ENCODE measurements at places on chromosomes 3 and 15. TPM values are rescaled to one million over a fixed set of nuclear protein-coding genes. Genes with fewer than 3 reads are reported as not detected.

TJP1 gene
- 163 TPM for total RNA-seq

DNA sequence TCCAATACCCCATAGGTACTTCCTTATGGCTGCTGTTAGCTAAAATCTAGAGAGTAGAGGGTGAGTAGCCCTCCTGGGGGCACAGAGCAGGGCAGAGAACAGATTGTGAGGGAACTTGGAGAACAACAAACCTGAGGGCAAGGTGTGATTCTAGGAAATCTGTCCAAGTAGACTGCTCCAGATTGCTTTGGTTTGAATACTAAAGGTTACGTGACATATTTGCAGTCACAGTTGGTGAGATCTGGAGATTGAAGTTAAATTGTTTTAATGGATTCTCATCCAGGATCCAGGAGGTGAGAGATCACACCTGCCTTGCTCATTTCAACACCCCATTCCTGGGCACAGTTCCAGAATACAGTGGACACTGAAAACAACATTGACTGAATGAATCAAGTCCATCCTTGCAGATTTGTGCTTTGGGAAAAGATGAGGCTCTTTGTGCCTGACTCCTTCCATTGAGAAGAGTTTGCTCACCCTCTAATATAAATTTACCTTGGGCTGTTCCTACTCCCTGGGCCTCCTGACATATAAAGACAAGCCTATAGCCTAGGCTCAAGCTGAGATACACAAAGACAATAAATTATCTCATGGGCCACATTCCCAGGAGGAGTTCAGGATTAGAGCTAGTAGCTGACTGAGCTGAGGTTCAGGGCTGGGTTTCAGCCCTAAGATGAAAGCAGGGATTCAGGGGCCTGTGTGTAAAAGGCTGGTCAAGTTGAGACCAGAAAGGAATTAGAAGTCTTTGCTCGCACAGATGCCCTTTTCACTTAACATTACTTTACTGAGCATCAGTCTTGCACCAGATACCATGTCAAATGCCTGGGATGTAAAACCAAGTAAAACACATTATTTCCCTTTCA is 400.9 kb upstream of the MCTP2 start:
- DNase-seq = no peak

DNA sequence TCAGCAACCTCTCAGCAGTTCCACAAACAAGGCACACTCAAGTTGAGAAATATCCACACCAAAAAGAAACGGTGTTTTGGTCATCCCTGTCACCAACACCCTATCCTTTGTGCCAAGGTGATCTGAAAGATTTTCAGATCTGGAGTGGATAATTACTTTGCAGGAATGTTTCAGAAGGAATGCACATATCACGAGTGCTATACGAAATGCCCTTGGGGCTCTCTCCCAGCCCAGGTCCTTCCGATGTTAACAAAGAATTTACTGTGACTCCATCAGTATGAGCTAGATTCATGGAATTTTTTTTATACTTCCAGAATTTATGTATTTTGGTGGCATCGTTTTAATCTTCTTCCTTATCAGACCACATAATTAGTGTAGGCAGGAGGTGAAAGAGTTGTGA is 105.0 kb downstream of the GRM7 start:
- no peak for DNase-seq

KNG1 gene
- not detected for total RNA-seq

DNA sequence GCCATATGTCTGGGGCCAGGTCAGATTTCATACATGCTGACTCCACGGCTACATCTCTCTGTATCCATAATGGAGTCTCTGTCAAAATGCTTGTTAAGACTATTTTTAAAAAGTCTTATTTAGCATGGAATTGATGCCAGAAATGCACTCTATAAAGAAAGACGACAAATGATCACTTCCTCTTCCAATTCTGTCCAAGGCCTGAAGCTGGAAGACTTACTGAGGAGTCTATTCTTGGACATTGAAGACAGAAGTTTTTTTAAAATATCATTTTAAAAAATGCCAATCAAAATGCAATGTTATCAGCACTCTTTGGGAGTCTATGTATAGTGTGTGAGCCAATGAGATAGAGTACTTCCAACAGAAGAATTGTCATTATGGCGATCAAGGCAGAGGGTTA is 27.9 kb upstream of the NMNAT3 start:
- no peak for DNase-seq

DNA sequence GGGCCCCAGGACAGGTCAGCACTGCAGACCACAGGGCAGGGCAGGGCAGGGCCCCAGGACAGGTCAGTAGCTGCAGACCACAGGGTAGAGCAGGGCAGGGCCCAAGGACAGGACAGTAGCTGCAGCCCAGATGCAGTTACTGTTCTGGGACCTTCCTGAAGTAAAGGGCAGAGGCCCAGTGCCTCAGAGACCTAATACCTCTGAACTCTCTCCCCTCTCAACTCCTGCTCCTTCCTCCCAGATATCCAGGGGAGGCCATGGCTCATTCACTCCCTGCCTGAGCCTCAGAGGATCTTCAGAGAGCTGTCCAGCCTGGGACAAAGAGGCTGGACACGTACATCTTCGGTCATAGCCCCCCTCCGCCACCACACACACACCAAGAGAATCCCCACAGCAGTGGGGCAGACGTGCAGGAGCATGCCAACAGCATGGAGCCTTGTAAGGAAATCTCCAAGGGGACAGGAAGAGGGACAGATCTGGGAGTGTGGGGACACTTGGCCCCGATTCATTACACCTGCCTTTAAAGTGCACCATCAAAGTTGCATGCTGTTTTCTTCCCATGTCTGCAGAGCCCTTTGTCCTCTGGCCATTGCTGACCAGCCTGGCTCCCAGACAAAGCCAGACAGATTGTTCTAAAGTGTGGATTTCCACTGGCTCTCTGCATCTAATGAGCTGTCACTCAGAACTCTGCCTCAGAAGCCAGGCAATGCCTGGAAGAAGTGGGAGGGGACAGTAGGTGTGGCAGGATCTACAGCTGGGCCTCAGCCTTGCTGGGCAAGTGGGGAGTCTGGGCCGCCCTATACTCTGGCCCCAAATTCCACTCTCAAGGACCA is 24.2 kb upstream of the BUB1B start:
- DNase-seq = no peak

CCDC191 gene
- 13.5 TPM for total RNA-seq

DNA sequence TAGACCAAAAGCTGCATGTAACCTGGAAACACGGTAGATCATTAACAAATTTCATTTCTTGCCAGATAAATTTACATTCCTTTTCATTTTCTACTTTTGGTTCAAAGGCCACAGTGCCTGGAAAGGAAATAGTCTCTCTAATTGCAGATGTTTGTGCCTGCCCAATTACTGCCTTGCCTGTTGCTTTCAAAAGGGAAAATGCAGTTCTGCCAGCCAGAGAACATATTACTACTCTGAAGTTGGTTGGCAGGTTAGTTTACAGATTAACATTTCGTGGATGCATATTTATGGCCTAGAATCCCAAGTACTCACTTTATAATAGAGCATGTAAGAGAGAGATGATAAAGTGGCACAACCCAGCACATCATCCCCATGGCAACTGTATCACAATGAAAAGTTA is 124.3 kb upstream of the LRRC3B start:
- DNase-seq = no peak

PLSCR2 gene
- total RNA-seq = not detected

DNA sequence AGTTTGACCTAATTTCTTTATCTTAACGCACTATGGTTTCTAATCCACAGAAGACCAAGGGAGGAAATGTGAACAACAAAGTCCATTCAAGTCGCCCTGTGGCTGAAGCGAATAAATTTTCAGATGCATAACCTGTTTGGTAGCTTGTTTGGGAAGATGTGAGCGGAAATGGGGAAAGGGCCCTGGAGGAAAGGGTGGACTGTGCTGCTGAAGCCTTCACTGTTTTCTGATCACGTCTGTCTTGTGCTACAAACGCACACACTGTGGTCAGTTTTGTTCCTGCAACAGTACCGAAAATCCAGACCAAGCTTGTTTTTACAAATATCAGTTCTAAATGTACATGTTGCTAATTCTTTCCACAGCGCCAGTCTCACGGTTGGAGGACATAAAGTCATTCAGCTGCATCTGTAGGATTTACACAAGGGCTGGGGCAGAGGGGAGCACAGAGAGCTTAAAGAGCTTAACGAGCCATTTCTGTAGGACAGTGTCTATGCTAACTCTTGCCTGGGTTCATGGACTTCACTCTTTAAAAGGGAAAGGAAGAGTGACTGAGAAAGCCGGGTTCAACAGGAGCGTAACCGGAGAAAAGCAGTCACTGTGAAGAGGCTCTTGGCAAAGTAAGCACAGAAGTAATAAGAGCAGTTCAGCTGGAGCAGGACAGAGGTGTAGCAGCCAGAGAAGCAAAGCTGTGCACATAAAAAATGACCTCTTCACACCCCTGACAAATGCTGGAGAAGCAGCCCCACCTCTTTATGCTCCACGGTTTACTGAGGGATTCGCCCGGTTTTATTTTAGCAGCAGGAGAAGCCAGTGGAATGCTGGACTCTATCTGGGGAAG is 66.6 kb downstream of the USF3 start:
- DNase-seq = no peak

DNA sequence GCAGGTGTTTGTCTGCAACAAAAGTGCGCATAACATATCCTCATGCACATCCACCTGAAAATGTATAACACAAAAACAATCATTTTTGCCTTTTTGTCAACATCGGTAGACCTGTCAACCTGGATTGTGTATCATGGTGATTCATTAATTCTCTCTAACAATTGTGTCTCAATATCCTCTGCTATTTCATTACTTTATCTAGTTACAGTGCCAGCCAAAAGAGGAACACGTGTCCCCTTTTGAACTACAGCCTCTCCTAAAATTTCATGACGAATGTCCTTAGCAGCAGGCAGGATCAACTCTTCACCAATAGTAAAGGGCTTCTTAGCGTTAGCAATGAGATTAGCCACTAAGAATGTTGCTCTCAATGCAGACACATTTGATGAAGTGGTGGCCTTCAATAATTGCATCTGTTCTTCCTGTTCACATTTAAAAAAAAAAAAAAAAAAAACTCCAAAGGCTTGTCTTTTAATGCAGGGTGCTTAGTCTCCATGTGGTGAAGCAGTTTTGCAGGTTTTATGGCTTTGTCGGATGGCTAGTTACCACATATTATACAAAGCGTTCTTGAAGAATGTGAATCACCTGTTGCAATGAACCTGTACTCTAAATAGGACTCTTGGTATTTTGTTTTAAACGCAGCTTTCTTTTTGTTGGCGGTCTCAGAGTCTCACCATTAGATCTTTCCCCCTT is 45.7 kb upstream of the MCTP2 start:
- no peak for DNase-seq

ZNF660 gene
- total RNA-seq = 3.7 TPM

DNA sequence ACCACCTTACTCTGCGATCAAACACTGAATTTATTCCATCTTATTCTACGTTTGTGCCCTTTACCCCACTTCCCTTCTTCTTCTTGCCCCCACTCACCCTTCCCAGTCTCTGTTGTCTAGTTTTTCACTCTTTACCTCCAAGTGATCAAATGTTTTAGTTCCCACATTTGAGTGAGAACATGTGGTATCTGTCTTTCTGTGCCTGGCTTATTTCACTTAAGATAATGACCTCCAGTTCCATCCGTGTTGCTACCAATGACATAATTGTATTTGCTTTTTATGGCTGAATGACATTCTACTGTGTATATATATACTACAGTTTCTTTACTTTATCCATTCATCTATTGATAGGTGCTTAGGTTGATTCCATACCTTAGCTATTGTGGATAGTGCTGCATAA is 78.8 kb downstream of the PDCD6IP start:
- DNase-seq = no peak

COL6A6 gene
- total RNA-seq = 0.22 TPM

CLRN1 gene
- total RNA-seq = not detected

- no peak for DNase-seq
These were observed 301.4 kb upstream of the DNAJC19 start for GRCh38 chr3:181290941-181291340.

- DNase-seq = no peak
These were observed 32.4 kb upstream of the PIK3R4 start for GRCh38 chr3:130779031-130779430.

GRCh38 chr3:127851899-127852298 is 29.6 kb upstream of the MGLL start:
- no peak for DNase-seq

DNA sequence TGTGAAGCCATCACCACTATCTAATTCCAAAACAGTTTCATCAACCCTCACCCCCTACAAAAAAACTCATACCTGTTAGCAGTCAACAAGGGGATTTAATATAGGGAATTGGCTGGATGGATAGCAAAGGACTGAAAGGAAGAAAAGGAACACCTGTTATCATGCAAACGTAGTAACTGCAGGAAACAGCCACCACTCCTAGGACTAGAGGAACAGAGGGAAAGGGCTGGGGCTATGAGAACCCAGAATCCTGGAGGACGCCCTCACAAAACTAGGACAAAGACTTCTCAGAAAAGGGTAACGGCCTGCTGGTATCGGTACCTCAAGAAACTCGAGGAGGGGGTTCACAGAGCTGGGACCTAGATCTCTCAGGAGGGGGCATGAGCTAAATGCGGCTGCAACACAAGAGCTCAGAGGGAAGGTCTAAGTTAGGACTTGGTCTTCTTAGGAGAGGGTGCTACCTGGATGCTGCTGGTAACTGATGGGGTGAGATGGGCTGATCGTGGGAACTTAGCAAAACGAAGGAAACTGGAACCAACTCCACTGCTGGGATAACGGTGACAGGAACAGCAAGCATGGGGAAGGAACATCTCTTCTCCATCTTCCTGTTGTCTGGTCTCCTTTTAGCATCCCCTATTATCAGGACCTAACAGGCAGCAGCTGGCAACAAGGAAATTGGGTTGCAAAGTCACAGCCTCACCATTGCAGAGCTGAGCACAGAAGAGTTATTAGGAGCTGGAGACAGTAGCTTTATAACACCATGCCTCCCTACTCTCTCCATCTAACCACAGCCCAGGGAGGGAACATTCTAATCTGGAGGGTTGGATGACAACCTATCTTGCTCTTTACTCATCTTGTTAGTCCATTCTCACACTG is 147.7 kb downstream of the UACA start:
- no peak for DNase-seq

DNA sequence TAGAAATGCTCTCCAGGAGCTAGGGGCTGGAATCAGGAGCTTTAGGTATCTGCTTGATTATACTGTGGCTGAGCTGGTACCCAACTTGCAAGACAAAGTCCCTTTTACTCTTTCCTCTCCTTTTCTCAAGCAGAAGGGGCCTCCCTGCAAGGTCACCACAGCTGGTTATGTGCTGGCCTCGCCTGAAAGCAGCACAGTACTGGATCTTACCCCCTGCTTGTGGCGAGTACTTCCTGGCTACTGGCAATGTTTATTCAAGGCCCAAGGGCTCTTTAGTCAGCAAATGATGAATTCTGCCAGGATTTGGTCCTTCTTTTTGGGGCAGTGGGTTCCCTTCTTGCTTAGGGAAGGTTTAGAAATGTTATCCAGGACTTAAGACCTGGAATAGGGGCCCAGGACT is 234.6 kb downstream of the RAP2B start:
- no peak for DNase-seq
